PC-9 (cell line): ENCODE measurements at places on chromosomes 16 and 17. TPM values are rescaled to one million over a fixed set of nuclear protein-coding genes. Genes with fewer than 3 reads are reported as not detected.

The FOXN1 gene
- total RNA-seq: not detected in 2 replicates

DNA sequence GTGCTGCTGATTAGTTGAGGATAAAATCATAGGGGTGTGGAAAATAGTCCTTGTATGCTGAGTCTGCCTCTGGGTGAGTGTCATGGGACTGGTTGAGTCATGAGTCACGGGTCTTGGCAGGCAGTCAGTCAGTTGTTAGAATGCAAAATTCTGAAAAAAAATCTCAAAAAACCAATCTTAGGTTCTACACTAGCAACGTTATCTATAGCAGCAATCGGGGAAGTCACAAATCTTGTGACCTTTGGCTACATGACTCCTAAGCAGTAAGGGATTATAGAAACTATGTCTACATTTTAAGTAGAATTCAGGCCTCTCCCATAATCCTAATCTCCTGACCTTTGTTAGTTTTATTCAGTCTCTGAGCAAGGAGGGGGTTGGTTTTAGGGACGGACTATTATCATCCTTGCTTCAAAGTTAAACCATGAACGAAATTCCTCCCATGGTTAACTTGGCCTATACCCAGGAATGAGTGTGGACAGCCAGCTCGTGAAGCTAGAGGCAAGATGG is 18.0 kb upstream of the PMFBP1 start:
- H3K4me1 ChIP-seq: no peaks in the 10 kb centered on the region
- no peak overlapping the region for H3K4me3 ChIP-seq
- H3K36me3 ChIP-seq: no peaks in the 10 kb centered on the region
- no peak overlapping the region for H3K27ac ChIP-seq
- H3K27me3 ChIP-seq: peaks cover 67% of the 10 kb centered on the region
- no peak for DNase-seq

- no peak overlapping the region for H3K27ac ChIP-seq
- DNase-seq: no peak
- peaks cover 26% of the 10 kb centered on the region for H3K36me3 ChIP-seq
These were observed 16.0 kb downstream of the RSL1D1 start for GRCh38 chr16:11835309-11835708.

DNA sequence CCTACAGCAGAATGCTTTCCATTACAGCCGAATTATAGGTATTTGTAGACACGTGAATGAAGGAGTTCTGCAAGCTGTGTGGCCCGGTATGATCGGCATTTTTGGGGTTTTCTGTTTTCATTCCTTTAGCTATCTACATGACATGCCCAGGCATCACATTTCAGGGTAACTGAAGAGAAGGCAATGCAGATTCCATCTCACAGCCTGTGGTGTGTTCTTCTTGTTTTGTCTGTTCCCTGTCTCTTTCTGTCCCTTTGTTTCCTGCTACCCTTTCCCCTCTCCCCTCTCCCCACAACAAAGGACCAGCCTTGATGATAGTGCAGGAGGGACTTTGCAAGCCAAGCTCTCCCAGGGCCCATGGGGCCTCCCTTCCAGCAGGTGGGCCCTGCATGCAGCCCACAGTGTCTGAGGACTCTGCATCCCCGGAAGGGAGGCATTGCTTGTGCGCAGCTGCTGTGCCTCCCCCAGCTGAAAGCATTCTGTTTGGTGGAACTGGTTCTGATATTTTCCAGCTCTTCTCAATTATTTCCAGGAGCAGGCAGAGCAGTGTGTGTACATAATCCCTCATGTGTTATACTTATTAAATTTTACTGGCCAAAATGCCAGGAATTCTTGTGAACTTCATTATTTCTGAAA is 207.4 kb downstream of the RPTOR start:
- H3K36me3 ChIP-seq: no peaks in the 10 kb centered on the region
- no peaks in the 10 kb centered on the region for H3K27me3 ChIP-seq

DNA sequence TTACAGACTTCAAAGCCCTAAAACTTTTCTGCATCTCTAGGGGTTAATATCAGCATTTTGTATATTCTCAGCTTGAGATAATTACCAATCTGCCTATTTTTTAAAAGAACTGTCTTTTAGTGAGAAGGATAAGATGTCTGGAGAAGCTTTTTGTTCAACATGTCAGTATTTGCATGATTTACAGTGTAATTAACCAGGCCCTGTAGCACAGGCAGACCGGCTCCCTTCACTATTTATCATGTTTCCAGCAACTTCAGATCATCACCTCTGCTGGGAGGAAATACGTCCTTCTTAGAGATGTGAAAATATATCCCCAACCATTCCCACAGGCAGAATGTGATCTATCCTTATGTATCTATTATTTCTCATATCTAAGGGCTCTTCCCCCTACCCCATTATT is 8.6 kb upstream of the DDX52 start:
- H3K27ac ChIP-seq: no peak overlapping the region
- no peaks in the 10 kb centered on the region for H3K36me3 ChIP-seq
- DNase-seq: no peak

DNA sequence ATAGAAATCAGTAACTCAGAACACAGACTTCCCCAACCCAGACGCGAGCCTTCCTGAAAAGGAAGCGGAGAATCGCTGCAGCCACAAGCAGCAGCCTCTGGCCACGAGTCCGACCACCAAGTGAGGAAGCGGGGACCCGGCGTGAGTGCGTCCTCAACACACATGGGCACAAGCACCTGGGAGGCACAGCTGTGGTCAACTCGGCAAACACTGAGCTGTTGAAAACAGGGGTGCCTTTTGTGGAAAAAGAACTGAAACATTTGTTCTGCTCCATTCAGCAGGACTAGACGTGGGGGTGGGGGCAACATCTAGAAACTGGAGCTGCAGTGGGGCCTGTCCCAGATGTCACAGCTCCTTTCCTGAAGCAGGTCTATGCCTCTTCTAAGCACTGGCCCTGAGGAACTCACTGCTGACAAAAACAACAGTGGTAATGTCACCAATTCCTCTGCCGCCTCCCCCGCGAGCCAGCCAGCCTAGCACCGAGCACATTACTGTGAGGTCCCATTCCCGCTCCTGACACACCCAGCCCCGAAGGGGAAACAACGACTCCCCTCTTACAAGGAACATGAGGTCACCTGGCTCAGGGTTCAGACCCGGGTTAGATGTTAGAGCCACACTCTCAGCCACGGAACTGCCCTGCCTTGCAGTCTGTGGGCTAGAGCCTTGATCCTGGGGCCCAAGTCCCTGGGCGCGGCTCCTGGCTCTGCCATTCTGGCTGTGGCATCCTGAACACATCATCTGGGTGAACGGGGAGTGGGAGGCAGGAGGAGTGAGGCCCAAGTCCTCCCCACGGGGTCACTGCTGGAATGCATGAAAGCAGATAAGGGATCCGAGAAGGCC is 29.0 kb downstream of the KDM8 start:
- no peaks in the 10 kb centered on the region for H3K27me3 ChIP-seq
- peaks cover 13% of the 10 kb centered on the region; the same call in 1 of the 2 replicates for H3K36me3 ChIP-seq
- no peaks in the 10 kb centered on the region for H3K4me1 ChIP-seq
- no peak overlapping the region for H3K4me3 ChIP-seq
- no peak for DNase-seq

DNA sequence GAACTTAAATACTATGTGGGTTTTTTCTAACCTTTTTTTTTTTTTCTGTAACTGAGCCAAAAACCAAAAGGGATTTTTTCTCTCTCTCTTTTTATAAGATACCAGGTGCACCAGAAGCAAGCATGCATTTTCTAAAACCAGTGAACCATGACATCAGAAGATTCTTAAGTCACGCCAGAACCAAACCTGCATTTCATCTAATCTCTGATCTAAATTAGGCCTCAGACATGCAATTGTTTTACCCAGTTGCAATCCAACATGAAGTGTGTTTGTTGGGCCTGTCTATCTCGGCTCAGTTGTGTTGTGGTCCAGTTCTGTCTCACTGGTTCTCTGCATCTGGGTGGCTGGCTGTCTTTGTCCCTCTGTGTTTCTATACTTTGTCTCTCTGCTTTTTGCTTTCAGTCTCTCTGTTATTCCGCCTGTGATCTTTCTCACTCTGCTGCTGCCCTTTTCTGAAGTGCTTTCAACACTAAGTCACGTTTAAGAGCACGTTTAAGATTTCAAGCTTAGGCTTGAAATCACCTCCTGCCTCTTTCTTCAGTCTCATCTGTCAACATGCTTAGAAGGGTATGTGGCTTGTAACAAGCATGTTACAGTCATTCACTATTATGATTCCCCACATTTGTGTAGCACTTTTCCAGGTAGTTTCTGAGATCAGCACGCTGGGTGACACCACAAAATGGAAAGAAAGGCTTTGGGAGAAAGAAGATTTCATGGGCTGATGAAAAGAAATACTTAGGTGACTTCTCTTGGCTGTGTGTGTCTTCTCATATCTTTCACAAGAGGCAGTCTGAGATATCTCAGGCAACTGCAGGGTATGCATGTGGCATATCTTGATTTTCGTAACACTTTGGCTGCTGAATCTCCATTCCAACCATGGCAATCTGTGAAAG is 488.9 kb downstream of the SHISA9 start:
- H3K27ac ChIP-seq: no peak overlapping the region
- no peak overlapping the region for H3K4me3 ChIP-seq
- DNase-seq: no peak
- H3K36me3 ChIP-seq: no peaks in the 10 kb centered on the region

DNA sequence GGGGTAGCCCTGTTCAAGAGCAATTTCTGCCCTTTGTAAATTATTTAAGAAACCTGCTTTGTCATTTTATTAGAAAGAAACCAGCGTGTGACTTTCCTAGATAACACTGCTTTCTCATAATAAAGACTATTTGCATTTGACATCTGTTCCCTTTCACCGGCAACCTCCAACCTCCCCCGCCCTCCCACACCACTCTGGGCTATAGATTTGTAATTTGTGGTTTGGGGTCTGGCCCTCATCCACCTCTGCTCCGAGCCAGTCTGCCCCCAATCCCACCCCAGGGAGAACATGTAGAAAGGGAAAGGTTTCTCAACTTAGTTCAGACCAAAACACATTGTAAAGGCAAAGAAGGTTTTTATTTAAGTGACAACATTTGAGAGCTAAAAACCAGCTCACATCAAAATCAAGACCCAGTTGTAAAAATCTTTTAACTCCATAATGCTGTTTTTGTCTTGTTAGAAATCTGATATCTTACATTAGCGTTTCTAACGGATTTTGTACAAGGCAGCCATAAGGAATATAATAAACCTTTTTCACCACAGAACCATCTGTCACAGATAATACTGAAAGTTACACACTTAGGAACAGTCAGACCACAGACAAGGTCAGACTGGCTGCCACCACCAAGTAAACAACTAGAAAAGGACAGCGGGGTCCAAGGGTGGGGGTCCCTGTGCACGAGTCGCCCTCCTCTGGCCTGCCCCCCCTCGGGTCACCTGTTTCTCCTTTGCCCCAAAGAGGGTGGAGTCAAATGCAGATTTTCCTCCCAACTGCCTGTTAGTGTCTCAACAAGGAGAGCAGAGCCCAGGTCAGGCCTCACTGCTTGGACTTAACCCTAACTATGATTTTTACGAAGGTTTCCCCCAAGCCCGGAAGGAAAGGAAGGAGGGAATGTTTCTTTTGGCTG is 6.9 kb downstream of the PIMREG start:
- H3K27me3 ChIP-seq: no peaks in the 10 kb centered on the region
- DNase-seq: no peak
- no peaks in the 10 kb centered on the region for H3K36me3 ChIP-seq
- H3K27ac ChIP-seq: no peak overlapping the region
- H3K4me3 ChIP-seq: no peak overlapping the region
- H3K4me1 ChIP-seq: no peaks in the 10 kb centered on the region

DNA sequence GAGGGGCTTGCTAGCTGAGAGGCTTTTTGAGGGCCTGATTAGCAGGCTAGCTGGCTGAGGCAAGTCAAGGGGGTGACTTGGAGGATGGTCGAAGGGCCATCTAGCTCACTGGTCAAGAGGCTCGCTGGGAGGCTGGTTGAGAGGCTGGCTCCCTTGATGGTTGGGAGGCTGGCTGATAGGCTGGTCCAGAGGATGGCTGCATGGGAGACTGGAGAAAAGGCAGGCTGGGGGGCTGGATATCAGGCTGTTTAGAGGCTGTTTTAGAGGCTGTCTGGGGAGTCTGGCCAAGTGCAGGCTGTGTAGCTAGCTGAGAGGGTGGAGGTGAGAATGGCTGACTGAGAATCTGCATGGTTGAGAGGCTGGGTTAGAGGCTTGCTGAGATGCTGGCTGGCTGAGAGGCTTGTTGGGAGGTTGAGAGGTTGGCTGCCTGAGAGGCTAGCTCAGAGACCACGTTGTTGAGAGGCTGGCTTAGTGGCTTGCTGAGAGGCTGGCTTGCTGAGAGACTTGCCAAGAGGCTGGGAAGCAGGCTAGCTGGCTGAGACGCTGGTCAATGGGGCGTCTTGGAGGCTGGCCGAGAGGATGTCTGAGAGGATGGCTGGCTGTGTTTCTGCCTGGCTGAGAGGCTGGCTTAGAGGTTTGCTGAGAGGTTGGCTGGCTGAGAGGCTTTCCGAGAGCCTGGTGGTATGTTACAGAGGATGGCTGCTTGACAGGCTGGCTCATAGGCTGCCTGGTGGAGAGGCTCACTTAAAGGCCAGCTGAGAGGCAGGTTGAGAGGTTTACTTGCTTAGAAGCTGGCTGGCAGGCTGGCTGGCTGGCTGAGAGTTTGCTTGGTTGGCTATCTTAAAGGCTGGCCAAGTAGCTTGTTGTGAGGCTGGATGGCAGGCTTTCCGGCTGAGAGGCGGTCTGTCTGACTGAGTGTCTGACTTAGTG is 36.6 kb upstream of the ACSM2B start:
- H3K36me3 ChIP-seq: no peaks in the 10 kb centered on the region
- H3K4me1 ChIP-seq: no peaks in the 10 kb centered on the region
- no peak for DNase-seq
- no peak overlapping the region for H3K4me3 ChIP-seq
- peaks cover 50% of the 10 kb centered on the region for H3K27me3 ChIP-seq

The RNF43 gene
- total RNA-seq: 0.33 TPM in 1 of 2 replicates, not detected in the other

DNA sequence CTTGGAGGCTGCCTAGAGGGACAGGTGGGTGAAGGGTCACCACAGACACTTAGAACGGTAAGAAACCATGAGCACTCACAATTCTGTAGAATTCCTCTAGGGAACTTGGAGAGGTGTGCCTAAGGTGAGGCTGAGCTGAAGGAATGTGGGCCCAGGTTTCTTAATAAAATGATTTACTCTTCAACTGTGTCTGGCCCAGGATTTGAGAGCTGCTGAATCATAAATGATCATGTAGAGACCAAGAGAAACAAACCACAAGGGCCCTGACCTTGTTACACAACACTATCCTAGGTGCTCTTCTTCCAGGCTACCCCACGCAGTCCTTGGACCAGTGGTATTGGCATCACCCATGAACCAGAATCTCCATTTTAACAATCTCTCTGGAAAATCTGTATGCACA is 27.7 kb downstream of the ZNF18 start:
- no peak overlapping the region for H3K4me3 ChIP-seq
- H3K27me3 ChIP-seq: no peaks in the 10 kb centered on the region
- H3K36me3 ChIP-seq: no peaks in the 10 kb centered on the region
- no peaks in the 10 kb centered on the region for H3K4me1 ChIP-seq
- H3K27ac ChIP-seq: no peak overlapping the region

DNA sequence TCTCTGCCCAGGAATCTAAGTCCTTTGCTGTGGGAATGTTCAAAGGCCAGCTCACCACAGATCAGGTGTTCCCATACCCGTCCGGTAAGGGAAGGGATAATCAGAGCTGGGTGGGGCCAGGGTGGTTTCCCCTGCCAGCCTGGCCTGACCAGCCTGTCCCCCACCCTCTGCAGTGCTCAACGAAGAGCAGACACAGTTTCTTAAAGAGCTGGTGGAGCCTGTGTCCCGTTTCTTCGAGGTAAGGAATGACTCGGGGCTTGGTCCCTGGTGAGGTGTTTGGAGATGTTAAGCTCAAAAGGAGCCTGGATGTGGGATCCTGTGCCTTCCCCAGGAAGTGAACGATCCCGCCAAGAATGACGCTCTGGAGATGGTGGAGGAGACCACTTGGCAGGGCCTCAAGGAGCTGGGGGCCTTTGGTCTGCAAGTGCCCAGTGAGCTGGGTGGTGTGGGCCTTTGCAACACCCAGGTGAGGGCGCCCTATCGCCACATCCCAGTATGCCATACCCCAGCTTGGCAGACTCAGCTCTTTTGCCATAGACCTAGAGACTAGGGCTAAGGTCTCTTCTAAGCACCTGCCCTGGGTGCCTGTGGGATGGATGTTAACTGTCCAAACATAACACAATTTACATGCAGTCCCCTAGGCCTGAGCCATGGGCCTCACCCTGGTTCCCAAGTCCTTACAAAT is 997 bp downstream of the ACADVL start:
- peaks cover 33% of the 10 kb centered on the region for H3K4me1 ChIP-seq
- H3K36me3 ChIP-seq: peaks cover 31% of the 10 kb centered on the region
